ENCODE measurements at places on chromosomes 13 and 19. TPM values are rescaled to one million over a fixed set of nuclear protein-coding genes. Genes with fewer than 3 reads are reported as not detected.

The SRRM5 gene
- 0.18 TPM for total RNA-seq

The F2RL3 gene
- total RNA-seq = 0.31 TPM

The ELSPBP1 gene
- not detected for total RNA-seq

The ZNF470 gene
- total RNA-seq = 5.5 TPM

The TMEM38A gene
- 86.7 TPM for total RNA-seq

The KASH5 gene
- total RNA-seq = not detected

The STXBP2 gene
- total RNA-seq = 1.6 TPM

The GZMM gene
- 0.22 TPM for total RNA-seq

The RGS9BP gene
- 0.49 TPM for total RNA-seq

The ZNF229 gene
- 6.4 TPM for total RNA-seq

The CCDC194 gene
- total RNA-seq = not detected

- DNase-seq = peak; percentile 85
Measured at GRCh38 chr19:8208922-8209461, at the start of gene CERS4. Gene CERS4 (plus strand): TSS chr19:8209370. CDS start chr19:8251077, 41,707 bp downstream.

- DNase-seq = no peak
Measured at GRCh38 chr19:28705008-28705407, 507.9 kb downstream of the UQCRFS1 start.

DNA sequence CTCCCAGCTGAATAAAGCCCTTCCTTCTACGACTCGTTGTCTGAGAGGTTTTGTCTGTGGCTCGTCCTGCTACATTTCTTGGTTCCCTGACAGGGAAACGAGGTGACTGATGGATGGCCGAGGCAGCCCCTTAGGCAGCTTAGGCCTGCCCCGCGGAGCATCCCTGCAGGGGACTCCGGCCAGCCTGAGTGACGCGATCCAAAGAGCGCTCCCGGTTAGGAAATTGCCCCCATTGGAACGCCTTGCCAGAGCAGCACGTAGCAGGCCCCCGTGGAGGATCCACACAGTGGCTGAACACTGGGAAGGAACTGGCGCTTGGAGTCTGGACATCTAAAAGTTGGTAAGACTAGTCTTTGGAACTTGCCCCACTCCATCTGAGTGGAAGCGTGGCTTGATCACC is 296.8 kb upstream of the SGCG start:
- DNase-seq = no peak

GRCh38 chr13:75256922-75257321 is 225.0 kb downstream of the TBC1D4 start:
- DNase-seq = no peak

- peak; percentile 55 for DNase-seq
Measured at GRCh38 chr13:31236211-31236786, 36.5 kb downstream of the B3GLCT start.

DNA sequence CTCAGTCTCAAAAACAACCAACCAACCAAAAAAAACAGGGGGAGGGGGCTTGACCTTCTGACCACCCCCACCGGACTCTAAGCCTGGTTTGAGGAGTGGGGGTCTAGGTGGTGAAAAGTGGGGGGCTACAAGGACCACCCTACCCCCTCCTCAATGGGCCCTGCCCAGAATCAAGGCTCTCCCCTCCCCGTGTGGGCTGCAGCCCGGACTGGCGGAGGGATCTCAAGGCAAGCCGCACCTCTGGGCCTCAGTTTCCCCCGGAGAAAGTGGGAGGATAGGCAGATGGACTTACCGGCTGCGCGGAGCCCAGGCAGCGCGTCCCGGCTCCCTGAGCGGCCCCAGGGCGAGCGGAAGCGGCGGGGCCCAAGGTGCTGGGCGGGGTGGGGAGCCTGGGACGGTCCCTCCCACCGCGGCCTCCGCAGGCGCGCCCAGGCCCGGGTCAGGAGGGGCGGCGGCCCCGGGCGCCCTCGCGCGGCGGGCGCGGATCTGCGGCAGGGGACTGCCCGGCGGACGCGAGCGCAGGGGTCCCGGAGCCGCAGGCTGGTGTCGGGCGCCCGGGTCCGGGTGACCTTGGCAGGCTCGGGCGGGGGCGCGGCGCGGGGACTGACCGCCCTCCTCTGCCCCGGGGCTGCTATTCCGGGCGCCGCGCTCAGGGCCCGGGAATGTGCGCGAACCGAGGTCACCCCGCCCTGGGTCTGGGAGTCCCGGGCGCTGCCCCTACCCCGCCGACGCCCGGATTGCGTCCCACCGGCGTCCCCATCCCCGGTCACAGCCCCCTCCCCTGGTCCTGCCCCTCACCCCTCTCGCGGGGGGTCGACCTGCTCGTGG is at the start of gene ADAMTSL5:
ADAMTSL5 (minus strand) TSS at position 349 of the 828 bp plus-strand sequence. CDS start 2,076 bp downstream, outside the sequence.
- DNase-seq = peak; percentile 63

DNA sequence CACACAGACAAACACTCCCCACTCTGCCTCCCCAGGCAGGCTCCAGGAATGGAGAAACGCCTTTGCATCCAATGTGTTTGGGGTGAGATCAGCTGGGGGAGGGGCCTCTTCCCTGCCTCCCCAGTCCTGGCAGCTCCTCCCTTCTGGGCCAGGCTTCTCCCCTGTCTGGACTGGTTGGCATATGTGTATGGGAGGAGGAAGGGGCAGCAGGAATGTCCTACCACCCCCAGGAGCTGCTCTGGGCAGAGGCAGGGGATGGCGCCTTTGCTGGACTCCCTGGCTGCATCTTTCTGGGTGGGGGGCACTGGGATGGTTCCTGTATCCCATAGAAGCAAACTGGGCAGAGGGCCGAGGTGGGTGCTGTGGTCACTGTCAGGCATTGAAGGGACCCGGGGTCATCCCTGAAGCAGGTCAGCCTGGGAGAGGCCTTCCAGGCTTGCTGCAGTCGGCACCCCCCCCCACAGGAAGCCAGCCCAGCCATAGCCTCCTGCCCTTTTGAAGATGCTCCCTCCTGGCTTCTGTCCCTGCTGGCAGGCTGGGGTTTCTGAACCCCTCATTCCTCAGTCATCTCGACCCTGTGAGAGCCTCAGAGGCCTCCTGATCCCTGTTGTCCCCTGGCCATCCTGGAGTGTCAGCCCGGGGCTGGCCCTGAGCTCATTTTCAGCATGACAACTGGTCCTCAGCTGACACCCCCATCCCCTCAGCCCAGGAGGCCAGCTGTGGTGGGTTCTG is 21.2 kb upstream of the SLC7A10 start:
- DNase-seq = peak; percentile 52

DNA sequence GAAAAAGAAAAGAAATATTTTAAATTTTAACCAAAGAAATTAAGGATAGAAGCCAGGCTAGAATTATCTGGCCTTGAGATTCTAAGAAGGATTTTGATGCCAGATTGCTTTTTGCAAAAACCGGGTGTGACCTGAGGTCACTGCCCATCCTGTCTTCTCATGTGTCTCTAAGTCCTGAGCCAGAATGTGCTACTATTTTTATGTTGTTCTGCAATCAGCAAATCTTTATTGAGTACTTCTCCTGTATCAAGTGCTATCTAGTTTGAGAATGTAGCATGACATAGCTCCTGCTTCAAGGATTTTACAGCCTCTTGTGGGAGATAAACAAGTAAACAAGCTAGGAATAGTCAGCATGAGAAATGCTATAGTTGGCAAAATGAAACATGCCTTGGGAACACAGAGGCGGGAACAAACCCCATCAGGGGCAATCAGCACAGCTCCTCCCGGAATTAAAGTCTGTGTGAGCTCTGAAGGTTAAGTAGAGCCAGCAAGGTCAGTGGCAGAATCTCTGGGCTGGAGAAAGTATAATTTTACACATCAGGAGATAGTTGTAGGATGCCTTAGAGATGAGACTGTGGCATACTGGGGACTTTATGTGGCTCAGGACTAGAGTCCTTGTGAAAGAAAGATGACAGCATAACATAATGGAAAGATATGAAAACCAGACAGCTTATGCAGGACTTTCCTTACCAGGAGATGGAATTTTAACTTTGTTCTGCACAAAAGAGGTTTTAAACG is 899.5 kb upstream of the SLC10A2 start:
- peak; percentile 34 for DNase-seq

- DNase-seq = peak; percentile 64
Measured at GRCh38 chr19:18020212-18021085, 12.5 kb downstream of the ARRDC2 start.

DNA sequence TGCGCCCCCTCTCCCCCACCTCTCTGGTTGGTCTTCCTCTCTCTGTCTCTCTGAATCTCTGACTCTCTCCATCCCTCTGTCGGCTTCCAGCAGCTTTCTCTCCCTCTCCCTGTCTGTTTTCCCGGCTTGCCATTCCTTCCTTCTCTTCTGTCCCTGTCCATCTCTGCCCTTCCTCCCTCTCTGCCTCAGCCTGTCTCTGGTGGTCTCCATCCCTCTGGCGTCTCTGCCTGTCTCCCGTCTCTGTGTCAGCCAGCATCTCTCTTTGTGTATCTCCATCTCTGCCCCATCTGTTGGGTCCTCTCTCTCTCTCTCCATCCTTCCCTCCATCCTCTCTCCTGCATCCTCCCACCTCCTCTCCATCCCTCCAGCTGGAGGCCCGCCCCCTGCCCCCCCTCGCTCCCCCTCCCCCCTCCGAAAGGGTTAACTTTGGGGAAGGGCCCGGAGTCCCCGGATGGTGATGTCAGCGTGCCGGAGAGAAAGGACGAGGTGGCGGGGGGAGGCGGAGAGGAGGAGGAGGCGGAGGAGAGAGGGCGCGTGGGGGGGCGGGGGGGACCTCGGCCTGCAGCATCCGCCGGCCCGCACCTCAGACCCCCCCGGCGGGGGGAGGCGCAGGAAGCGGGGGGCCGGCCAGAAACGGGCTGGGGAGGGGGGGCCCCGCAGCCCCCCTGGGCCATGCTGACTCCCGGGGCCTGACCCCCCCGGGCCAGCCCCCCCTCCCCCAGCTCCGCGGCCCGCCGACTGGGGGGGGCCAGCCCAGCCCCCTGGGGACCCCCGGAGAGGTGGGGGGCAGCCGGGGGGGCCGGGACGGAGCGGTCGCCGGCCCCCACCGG is at the start of gene BRSK1:
BRSK1 (plus strand) TSS at position 450 of the 830 bp plus-strand sequence. CDS start 446 bp downstream, outside the sequence.
- peak; percentile 91 for DNase-seq

- no peak for DNase-seq
Measured at GRCh38 chr13:88339271-88339741, 668.1 kb downstream of the SLITRK5 start.

GRCh38 chr19:46739290-46739771 is 6.5 kb upstream of the FKRP start:
- peak; percentile 57 for DNase-seq

DNA sequence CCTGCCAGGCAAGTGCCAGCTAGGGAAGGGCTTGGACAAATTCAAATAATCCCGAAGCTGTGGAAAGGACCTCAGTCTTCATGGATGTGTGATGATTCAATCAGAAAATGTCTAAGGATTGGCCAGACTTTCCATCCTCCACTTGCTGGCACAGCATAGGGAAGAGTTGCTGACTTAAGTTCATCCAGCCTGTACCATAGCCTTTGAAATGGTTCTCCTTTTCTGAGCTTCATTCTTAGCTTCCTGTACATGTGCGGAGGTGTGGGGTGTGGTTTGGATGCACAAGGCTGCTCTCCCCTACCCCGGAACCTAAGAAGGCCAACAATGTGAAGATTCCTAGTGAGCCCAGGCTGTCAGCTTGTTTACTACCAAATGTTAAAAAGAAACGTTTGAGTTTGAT is 959 bp upstream of the IGFL3 start:
- DNase-seq = no peak

DNA sequence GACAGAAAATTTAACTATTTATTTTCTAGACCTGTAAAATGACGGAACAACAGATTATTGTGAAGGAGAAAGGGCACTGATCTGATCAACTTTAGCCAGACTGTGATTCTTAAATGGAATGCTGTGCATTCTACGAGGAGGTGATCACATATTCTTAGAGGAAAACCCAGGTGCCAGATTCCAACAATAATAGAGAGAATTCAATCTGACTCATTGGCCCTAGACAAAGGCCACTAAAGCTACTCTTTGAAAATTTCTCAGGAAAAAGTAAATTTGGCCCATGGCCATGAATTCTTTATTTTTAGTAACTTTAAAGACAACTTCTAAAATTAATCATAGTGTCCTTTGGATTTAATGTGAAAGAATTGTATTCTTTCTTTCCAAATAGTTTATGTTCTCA is 58.6 kb upstream of the POSTN start:
- no peak for DNase-seq

GRCh38 chr13:97246596-97247158 is 24.5 kb downstream of the MBNL2 start:
- DNase-seq = no peak

- no peak for DNase-seq
Measured at GRCh38 chr13:49472186-49472585, 23.6 kb upstream of the PHF11 start.

All from muscle of leg (tissue), 16 donors.